Type B pancreatic cell (in vitro differentiated cells): ENCODE measurements at places on chromosomes 3 and 15.

- no peak for DNase-seq
Observed at GRCh38 chr15:88605189-88606069, 15.7 kb upstream of the AEN start.

GRCh38 chr3:170000051-170000450, 33.4 kb downstream of the SEC62 start:
- no peak for DNase-seq

GRCh38 chr3:81406318-81406717, 355.1 kb downstream of the GBE1 start:
- no peak for DNase-seq

DNA sequence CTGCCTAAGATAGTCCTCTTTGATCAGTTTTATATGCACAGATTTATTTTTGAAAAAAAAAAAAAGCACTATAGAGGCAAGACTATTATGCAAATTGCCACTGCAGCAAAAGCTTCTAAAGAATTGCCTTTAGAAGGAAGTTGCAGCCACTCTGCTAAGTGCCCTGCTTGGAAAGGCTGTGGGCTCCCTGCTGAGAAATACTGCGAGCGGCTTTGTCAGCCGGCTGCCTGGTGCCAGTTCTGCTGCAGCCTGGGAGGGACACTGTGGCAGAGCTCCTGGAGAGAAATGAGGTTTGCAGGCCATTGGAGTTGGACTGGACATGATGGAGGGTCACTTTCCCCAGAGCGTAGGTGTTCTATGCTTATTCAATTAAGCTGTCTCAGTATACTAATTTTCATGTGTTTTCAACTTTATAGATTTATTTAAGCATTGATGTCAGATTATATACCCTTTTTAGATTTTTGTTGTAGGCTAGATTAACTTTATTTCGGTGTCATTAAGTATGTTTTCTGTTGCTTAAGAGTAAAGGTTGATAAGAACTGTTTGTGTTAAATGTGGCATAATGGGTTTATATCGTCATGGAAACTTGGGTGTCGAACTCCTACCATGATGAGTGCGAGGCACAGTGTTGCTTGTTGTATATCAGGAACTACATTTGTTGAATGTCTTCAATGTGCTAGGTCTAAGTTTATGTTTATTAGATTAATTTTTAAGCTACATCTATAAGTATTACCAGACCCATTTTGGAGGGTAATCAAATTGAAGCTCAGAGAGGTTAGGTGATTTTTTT, 6.6 kb downstream of the MAP2K5 start:
- no peak for DNase-seq

DNA sequence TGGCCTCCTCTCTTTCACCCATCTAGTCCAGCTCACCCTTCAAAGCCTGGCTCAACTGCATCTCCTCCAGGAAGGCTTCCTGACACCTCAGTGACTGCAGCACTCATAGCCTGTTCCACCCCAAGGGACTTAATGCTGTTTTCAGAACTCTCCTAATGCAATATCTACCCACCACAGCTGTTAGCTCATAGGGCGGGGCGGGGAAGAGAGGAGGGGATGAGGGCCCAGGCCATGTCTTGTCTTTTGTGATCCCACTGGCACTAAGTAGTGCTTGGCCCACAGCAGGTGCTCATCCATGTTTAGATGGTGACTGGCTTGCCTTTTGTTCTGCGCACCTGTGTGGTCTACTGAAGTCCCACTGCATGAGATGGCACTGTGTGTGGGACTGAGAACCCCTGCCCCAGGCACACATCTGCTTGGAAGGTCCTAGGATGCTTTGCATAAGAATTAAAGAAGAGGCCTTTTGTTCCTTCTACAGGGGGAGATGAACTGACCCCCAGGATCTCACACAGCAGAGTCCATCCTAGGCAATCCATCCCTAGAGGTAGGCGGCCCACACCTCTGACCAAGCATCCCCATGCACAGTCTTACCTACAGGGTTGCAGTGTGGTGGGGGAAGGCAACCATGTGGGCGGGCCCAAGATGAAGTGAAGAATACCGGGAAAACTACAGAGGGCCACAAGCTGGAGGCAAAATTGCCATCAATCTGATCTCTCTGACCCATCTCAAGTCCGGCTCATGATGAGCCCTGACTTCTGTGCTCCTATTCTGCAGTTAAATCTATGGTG, 23.0 kb downstream of the SLC12A8 start:
- no peak for DNase-seq

- no peak for DNase-seq
Observed at GRCh38 chr3:152646004-152646403, 188.9 kb upstream of the P2RY1 start.

DNA sequence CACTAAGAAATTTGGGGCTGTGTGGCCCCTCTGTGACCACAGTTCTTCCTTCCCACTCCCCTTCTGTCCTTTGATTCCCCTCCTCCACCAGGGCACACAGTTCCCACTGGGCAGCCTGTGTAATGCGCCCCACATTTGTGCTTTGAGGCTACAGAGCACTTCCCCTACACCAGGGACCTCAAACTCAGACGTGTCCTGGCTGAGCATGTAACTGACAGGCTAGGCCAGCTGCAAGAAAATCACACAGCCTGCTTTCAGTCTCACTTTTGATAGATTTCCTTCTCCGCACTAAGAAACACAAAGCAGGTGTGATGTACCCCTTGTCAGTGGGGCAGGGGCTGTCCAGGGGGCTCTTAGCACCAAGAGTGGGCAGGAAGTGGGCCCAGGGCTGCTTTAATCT, 29.6 kb downstream of the PRKCD start:
- no peak for DNase-seq

DNA sequence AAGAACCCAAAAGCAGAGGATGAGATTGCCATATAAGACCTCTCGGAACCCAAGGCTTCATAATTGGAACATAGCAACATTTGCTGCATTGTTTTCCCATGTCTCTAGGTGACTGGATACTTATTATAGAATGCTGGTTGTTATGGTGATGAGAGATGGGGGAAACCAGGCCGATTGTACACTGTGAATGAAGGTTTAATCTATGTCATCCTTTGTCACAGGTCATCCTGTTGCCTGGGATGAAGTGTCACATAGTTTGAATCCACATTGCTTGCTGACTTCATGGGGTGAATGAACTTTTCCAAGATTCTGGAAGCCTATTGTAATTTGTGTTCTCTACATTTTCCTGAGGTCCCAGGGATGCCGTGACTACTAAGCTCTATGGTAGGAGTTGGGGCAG, 41.8 kb downstream of the CLEC3B start:
- no peak for DNase-seq

DNA sequence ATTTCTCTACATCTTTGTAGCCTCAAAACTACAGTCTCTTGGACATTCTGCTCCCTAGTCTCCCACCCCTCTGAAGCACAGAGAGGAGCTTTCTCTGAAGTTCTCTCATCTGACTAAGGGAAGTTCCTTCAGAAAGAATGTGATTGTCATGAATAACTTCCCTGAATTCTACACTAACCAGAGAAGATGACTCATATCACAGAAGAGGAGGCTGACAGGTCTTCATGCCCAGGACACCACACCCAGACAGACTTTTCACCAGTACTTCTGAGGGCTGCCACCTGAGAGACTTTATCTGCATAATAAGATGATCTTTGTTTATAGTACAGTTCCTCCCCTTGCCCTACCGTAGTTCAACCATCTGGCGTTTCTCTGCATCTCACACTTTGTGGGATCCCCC, 52.8 kb downstream of the CDIN1 start:
- DNase-seq: no peak

DNA sequence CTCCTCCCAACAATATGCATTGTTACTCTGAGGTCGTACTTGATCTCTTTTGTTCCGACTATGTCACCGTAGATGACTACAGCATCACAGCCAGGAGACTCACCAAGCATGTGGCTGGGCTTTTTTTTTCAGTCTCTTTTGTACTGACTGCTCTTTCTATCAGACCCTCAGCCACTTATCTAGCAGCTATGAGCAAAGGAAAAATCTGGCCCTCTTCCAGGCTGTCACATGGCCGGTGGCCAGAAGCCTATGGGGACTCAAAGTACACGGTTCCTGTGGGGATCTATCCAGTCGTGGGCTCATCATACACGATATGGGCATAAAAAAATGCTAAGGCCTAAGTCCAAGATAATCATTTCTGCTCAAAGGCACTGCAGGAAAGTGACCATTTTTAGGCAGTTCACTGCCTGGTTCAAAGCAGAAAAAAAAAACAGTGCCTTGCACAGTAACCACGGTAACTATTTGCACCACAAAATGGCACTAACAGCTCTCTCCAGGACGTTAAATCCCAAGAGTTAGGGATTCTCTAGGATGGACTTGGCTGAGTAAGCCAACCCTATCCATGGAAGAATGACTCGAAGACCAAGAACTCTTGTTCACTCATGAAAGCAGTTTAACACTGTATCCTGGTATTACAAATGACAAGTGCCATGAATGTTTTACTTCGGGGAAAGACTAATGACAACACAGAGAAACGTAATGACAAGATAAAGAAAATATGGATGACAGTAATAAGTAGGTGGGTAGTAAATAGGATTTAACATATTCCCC, 50.3 kb downstream of the SHQ1 start:
- DNase-seq: no peak

GRCh38 chr3:172536993-172537419, 13.8 kb upstream of the TNFSF10 start:
- DNase-seq: no peak

DNA sequence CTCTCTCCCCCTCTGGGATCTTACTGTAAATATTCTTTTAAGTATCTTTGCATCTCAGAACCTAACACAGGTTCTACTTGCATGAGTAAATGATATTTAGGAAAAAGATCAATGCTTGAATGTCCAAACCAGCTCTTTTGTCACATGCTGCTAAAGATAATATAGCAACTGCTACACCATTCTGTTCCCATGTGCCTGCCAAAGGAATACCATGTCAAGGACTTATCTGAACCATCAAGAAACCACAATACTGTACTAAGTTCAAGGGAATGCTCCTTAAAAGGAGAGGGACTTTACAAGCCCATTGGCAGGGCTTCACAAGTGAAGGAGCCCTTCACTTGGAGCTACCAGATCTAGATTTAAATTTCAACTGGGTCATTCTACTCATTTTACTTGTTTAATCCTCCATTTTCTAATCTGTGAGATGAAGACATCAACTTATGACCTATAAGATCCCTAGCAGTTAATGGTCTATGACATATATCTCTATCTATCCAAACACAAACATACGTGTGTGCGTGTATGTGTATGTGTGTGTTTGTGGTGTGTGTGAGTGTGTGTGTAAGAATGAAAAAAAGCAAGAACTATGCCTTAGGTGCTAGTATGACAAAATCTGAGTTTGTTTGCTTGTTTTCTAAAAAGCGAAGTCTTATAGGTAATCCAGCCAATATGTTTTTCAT, 13.0 kb upstream of the SEC62 start:
- no peak for DNase-seq

- DNase-seq: peak; percentile 37
Observed at GRCh38 chr3:127999509-128000106, 52.6 kb upstream of the SEC61A1 start.

- DNase-seq: no peak
Observed at GRCh38 chr3:190694335-190695001, 168.0 kb downstream of the GMNC start.

- DNase-seq: no peak
Observed at GRCh38 chr3:65888980-65889706, 149.6 kb downstream of the MAGI1 start.

DNA sequence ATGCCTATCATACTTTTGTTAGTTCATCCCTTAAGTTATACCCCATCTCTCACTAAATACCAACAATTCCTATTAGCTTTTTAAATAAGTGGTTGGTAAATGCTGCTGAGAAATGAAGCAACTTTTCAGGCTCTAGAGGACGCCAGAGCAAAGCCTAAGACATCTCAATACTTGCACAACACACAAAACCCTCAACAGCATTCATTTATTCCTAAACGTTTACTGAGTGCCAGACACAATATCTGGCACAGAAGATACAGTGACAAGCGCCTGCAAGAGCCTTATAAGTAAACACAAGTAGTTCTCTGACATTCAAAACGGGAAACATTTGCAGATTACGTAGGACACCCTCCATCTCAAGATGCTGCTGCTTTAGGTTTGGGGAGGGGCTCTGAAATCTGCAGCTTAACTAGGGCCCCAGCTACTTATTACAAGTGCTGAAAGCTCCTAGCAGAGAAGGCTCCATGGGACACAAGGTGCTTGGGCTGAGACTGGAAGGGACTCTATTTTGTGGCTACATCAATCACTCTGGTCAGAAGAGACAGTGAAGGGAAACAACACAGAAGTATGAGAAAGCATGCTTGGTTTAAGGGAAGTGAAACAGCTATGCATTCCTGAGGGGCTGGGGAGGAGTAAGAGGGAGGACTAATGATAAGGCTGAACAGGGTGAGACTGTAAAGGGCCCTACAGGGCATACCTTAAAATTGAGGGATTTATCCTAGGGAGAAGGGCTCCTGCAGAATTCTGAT, 311.3 kb downstream of the PLCL2 start:
- DNase-seq: no peak
